ENCODE measurements at places on chromosomes 6 and 20.

- no peak for DNase-seq
Observed at GRCh38 chr6:45518013-45518720, 140.4 kb upstream of the SUPT3H start.

DNA sequence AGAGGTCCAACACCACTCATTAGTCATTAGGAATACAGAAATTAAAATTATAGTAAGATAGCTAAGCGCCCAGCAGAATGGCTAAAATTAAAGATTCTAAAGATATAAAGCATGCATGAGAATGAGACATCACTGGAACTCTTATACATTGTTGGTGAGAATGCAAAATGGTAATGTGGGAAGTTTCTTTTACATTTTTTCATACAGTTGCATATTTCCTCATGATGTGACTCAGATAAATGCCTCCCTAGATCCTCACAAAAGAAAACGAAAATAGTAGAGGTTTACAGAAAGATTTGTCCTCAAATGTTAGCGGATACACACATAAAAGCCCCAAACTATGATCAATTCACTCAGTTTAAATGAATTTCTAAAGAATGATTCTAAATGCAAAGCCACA, 633.7 kb upstream of the GJE1 start:
- no peak for DNase-seq

- no peak for DNase-seq
Observed at GRCh38 chr20:62381202-62381797, 5.6 kb upstream of the RPS21 start.

DNA sequence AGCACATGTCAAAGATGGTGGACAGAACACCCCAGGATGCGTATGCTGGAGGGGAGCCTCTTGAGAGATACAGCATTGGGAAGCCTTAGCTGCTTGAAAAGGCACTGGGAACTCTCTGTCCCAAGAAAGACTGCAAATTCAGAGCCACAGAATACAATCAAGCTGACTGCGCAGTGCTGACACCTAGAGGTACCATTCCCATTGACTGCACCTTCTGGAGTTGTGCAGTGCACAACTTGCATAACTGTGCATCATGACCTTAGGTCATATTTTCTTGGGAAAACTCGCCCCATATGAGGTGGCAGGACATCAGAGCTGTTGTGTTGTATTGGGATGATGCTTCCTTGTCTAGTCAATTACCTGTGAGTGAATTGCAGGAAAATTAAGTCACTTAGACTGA, 646.5 kb upstream of the NOX3 start:
- DNase-seq = no peak

GRCh38 chr20:49756241-49756640, 42.6 kb upstream of the B4GALT5 start:
- no peak for DNase-seq

- no peak for DNase-seq
Observed at GRCh38 chr6:3545156-3545555, 88.3 kb upstream of the SLC22A23 start.

DNA sequence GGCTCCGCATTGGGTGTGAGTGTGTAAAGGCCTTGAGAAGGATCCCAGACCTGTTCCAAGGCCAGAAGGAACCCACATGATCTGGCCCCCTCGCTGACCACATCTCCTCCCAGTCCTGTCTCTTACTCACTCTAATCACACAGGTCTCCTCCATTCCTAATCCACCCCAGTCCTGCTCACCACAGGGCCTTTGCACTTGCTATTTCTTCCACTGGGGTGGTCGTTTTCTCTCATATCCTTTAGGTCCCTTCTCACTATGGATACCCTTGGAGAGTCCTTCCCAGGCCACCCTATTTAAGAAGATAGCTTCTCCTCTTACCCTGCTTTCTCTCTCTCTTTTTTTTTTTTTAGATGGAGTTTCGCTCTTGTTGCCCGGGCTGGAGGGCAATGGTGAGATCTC, 65.7 kb downstream of the CD40 start:
- no peak for DNase-seq

DNA sequence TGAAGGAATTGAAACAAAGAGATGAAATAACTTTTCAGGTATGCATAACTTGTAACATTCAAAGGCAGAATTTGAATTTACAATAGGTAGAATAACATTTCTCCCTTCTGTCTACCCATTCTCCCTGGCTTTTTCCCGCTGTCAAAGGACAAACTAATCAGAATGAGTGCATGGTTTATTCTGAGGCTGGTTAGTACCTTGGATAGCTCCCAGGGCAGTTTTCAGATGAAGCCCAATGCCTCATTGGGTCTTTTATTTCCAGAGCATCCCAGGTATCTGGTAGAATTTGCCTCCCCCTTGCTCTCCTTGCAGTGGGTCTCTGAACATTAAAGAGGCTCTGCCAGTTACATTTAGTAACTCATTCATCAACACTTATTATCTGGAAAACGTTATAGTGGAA, 665.5 kb downstream of the BCKDHB start:
- no peak for DNase-seq

GRCh38 chr20:54201268-54201846, 6.5 kb upstream of the PFDN4 start:
- DNase-seq = no peak

DNA sequence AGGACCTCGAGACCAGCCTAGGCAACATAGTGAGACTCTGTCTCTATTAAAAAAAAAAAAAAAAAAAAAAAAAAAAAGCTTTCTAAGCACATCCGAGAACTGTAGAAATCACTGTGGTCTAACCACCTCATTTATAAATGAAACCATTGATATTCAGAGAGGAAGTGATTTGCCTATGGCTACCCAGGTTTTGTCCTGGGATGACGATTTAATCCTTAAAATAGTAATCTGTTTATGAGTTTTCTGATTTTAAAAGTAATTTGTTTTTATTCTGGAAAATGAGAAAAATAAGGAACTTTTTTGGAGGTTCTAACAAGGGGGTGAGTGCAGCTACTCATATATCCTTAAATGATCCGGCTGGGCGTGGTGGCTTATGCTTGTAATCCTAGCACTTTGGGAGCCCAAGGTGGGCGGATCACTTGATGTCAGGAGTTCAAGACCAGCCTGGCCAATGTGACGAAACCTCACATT, 6.5 kb upstream of the BTN3A2 start:
- no peak for DNase-seq

DNA sequence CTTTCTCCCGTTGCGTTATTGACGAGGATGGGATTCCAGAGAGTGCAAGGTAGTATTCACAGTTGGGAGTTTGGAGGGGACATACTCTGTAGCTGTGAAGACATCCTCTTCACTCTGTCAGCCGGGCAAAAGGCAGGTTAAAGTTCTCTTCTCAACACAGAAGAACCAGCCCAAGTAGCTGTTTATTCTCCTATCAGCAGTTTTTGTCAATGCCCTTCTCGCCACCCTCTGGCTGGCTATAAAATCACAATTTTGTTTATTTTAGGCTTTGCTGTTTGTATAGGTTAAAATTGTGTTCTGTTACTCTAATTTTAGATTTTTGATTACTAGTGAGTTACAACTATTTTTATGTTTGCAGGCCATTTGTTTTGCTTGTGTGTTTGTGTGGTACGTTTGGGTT, 37.9 kb upstream of the MAS1 start:
- no peak for DNase-seq

DNA sequence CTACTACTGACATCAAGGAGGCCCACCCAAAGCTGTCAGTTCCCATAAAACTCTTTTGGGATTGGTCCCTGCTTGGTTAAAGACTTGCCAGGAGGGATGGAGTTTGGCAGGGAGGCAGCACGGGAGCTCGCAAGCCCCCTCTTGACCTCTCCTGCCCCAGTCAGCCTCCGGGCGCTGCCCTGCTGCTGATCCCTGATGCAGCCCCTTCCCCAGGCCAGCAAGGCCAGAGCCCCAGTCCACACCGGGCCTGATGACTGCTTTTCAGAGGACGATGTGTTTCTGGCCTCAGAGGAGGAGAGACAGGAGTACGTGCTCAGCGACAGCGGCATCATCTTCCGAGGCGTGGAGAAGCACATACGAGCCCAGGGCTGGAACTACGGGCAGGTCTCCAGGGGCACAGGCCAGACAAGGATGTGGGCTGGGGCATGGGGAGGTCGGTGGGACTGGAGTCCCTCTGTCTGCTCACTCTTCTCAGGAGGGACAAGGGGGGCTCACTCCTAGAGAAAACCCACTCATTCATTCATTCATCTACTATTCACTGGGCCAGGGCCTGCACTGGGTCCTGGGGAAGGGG, 15.6 kb downstream of the TGM6 start:
- no peak for DNase-seq
